ENCODE measurements at places on chromosomes 6 and 20.

- DNase-seq = no peak
Observed at GRCh38 chr6:34583461-34583860, 27.3 kb upstream of the SPDEF start.

DNA sequence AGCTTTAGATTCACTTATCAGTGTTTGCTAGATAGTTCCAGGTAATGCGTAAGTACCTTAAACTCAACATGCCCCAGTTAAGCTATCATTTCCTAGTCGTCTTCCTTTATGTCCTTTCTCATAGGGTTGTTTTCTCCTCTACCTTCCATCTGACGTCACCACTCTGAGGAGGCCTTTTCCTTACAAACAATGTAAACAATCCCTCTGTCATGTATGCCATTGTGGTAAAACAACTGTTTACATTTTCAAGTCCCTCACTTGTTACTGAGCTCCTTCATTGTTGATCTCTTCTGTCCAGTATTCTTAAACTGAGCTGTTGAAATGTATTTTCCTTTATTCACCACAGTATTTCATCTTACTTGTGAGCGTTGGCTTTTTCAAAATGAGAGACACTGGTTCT is 45.4 kb upstream of the PLCG1 start:
- no peak for DNase-seq

- no peak for DNase-seq
Observed at GRCh38 chr6:169365567-169366257, 112.1 kb upstream of the THBS2 start.

DNA sequence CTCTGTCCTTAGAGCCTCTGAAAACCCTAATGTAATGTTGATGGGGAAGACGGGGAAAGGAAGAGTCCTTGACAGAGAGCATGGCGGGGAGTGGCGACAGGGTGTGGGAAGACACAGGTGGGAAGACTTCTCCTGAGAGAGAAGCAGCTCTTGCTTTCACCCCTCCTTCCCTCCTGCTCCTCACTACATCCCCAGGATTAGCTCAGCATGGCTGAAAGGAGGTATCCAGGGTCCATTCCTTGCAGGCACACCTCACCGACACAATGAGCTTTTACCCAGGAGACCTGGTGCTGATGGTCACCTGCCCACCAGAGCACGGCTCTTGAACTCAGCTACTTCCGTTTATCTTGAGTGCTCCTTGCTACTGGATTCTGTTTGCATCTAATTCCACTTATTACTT is 469.3 kb downstream of the CDH26 start:
- no peak for DNase-seq

DNA sequence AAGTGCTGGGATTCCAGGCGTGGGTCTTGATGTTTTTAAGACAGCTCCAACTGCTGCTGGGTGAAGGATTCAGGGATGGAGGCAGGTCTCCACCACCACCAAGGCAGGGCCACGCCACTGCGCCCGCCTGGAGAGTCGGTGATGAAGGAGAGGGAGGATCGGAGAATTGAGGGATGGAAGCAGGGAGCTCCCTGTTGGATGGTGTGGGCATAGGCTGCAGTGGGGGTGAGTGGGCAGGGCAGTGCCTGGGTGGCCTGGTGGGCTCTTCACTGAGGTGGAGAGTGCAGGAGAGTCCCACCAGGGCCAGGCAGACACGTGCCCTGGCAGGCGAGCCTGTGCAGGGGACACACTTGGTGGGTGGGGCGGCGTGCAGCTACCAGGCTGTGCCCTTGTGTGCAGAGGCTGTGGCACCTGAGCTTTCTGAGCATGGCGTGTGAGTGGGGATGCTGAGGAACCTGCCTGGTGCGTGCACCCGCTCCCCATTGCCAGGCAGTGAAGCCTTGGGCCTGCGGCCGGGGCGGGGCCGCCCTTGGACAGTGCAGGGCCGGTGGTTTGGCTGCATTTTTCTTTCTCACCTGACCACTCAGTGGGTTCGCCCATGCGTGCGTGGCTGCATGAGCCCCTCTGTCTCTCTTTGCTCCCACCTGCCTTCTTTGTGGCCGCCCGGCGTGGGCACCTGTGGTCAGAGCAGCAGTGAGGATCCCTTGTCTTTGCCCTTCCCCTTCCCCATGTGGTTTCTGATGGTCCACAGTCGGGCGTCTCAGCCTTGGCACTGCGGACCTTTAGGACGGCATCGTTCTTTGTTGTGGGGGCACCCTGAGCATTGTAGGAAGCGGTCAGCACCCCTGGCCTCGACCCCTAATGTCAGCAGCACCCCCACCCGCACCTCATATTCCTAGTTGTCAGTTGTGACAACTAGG is 11.3 kb downstream of the RBM38 start:
- DNase-seq = no peak

All from hematopoietic multipotent progenitor cell treated with erythropoietin and hydrocortisone succinate and interleukin-3 and kit ligand, for 8 days (in vitro differentiated cells).